ENCODE measurements at places on chromosomes 7 and 10.

- no peak for DNase-seq
Observed at GRCh38 chr10:92074126-92074887, 150.7 kb downstream of the BTAF1 start.

DNA sequence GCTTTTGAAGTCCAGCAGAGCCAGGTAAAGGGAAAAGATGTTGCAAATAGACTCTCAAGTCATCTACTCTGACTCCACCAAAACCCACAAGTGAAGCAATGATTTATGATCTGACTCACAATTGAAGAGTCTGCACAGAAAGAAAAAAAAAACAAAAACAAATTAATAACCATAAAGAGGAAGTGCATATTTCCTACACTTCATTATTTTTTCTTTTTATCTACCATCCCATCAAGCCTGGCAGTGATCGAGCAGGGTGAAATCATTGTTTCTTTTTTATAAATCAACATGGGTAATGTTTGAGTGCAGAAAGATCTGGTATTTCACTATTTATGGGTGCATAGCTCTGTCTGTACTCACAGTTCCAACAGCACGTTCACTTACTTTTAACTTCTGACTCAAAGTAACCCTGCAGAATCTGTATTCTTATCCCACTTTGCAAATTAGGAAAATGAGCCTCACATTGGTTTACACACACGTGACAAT, 829.0 kb downstream of the TNS3 start:
- DNase-seq = no peak

DNA sequence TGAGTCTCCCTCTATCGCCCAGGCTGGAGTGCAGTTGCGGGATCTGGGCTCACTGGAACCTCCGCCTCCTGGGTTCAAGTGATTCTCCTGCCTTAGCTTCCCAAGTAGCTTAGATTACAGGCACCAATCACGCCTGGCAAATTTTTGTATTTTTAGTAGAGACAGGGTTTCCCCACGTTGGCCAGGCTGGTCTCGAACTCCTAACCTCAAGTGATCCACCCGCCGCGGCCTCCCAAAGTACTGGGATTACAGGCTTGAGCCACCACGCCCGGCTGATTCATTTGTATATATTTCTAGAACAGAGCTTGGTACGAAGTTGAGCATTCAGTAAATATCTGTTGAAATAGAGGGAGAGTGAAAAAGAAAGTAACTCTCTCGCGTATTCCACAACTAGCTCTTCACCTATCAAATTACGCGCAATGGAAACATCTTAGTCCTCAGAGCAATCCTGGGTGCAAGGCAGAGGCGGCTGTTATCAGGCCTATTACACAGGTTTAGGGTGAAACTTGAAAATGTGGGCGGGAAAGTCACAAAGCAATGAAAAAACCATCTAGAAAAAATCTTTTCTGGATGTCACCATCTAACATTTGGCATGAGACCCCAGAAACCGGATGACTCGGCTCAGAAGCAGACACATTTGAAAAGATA, 707 bp upstream of the GHITM start:
- DNase-seq = peak; percentile 22

GRCh38 chr10:111076682-111077478, at the start of gene ADRA2A:
TSS of gene ADRA2A (plus strand) at chr10:111077029. CDS start at chr10:111077997, 968 bp downstream.
- DNase-seq = no peak

GRCh38 chr7:80182630-80183276, 48.1 kb downstream of the GNAI1 start:
- no peak for DNase-seq

DNA sequence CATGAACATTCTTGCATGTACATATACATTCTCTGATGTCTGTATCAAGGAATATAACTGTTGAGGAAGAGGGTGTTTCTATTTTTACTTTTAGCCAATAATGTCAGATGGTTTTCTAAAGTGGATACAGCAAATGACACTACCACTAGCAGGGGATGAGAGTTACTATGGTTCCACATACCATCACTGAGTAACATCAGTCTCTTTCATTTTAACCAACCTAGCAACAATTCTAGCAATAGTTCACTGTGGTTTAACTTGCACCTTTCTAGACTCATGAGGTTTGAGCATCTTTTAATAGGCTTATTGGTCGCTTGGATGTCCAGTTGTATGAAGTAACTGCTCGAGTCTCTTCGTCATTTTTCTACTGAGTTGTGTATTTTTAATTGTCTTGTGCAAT, 68.5 kb upstream of the ZNF746 start:
- no peak for DNase-seq

GRCh38 chr10:87058171-87058570, 36.5 kb downstream of the GLUD1 start:
- no peak for DNase-seq

DNA sequence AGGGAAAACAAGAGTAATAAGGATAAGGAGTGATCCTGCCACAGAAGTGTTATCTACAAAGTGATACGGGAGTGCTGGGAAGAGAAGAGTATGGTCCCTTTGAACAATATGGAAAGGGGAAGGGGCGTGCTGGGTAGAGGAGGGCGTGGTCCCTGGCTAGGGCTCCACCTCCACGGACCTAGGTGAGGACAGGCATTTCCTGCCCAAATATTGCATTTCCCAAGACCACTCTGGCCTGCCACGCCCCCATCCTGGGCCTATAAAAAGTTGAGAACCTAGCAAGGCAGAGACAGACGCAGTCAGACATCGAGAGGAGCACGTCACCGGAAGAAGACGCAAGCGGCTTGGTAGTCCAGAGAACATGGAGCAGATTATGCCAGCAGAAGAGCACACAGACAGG, 22.8 kb downstream of the VSTM4 start:
- DNase-seq = no peak

- no peak for DNase-seq
Observed at GRCh38 chr7:40538281-40538680, 403.5 kb downstream of the SUGCT start.

- no peak for DNase-seq
Observed at GRCh38 chr7:151705636-151706276, 171.2 kb downstream of the PRKAG2 start.

- DNase-seq = no peak
Observed at GRCh38 chr10:9950070-9950469, 1067.6 kb upstream of the CELF2 start.

DNA sequence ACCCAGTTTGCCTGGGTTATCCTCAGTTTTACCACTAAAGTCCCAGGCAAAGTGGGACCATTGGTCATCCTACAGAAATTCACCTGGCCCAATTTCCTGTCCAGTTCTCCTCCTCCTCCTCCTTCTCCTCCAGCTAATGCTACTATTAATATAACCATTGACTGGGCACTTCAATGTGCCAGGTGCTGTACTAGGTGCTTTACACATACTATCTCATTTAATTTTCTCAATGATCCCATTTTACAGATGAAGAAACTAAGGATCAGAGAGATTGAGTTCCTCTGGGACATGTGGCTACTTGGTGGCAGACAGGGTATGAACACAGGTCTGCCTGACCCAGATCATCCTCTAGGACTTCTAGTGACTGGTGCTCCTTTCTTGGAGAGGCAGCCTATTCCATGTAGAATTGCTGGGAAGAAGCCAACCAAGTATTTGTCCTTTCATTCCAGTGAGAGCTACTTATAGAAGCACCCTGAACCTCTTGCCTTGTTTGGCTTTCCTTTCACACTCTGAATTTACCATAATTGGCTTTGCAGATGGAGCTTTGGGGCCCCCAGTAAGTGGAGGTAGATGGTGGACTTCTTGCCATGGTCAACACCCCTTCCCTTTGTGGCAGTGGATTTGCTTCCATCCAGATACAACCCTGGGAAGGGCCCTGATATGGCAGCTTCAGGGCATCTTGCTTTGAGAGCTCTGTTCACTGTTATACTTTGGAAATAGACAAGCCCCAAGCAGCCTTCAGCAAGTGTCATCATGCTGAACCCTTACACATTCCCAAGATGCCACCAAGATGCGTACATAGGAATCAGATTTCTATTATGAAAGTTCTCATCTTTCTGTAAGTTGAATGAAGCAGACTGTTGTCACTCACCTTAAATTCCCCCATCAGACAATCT, 78.7 kb downstream of the MYOF start:
- no peak for DNase-seq

- DNase-seq = no peak
Observed at GRCh38 chr10:52217531-52217930, 96.5 kb upstream of the DKK1 start.

GRCh38 chr10:55273946-55274345, 472.9 kb upstream of the PCDH15 start:
- no peak for DNase-seq

- DNase-seq = no peak
Observed at GRCh38 chr7:85320699-85321476, 134.0 kb upstream of the SEMA3D start.
